ENCODE measurements at places on chromosomes 5 and 9.

- DNase-seq: no peak
These were observed 153.3 kb downstream of the CDH10 start for GRCh38 chr5:24491490-24491889.

GRCh38 chr9:111663301-111663823 lies 2.0 kb downstream of the GNG10 start:
- no peak for DNase-seq

DNA sequence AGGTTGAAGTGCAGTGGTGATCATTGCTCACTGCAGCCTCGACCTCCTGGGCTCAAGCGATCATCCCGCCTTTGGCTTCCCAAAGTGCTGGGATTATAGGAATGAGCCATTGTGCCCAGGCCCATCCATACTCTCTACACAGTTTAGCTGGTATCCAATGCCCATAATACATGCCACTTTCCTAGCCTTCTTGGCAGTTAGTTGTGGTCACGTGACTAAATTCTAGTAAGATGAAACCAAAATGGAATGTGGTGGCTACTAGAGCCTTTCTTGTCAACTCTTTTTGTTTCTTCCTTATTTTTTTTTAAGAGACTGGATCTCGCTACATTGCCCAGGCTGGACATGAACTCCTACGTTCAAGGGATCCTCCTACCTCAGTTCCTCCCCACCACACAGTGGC lies 15.3 kb upstream of the KIF27 start:
- DNase-seq: no peak

GRCh38 chr5:6410421-6410820 lies 32.1 kb upstream of the MED10 start:
- no peak for DNase-seq

- DNase-seq: no peak
These were observed 41.5 kb upstream of the MAP1B start for GRCh38 chr5:72065751-72066255.

- DNase-seq: no peak
These were observed 166.4 kb downstream of the PRR16 start for GRCh38 chr5:120630550-120630949.

DNA sequence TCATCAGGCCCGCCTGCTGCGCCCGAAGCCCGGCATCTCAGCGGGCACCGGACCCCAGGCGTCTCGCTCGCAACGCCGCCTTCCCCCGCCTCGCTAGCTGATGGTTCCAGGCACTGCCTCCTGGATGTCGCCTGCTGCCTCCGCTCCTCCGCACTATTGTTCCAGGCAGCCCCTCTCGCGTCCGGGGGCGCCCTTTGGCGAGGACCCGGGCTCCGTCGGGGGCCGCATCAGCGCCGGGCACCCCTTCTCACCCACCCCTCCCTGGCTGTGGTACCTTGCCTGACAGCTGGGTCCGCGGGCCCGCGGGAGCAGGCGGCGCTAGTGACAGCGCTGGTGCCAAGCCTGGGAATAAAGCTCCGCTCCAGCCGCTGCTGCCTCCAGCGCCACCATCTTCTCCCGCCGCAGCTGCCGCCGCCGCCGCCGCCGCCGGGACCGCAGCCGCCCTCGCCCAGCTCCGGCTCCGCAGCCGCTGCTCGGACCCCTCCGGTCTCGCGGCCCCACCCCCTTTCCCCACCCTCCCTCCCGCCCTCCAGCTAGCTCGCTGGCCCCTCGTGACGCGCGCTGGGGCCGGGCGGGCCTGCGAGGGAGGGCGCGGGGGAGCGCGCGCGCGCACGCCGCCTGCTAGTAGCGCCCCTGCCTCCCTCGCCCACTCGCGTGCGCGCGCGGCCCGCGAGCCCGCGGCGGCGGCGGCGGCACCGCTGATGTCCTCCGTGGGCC lies at the start of gene APBA1:
Gene APBA1, minus strand, starts transcription at position 493 of the 717 bp plus-strand sequence.
- peak; percentile 53 for DNase-seq

GRCh38 chr5:97009212-97009898 lies 73.5 kb downstream of the LNPEP start:
- no peak for DNase-seq

DNA sequence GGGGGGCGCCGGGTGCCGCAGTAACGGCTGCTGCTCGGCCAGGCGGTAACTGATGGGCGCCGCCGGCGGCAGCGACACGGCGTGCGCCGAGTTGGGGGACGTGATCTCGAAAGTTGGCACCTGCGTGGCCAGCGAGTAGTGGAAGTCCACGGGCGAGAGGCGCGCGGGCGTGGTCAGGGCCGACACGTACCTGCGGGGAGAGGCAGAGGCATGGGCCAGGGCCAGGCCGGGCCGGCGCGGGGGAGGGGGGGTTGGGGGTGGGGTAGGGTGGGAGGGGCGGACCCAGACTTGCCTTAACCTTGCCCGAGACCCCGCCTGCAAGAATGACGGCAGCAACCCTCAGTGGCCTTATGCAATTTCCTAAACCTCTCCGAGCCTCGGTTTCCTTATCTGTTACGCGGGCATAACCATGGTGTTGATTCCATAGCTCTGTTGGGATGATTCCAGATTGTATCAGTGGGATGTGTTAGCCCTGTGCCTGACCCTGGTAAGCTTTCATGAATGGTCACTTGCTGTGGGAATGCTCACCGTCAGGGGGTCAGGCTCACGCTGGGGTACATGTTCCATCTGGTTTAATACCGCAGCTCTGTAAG lies 53.0 kb downstream of the PSD2 start:
- DNase-seq: peak; percentile 48

DNA sequence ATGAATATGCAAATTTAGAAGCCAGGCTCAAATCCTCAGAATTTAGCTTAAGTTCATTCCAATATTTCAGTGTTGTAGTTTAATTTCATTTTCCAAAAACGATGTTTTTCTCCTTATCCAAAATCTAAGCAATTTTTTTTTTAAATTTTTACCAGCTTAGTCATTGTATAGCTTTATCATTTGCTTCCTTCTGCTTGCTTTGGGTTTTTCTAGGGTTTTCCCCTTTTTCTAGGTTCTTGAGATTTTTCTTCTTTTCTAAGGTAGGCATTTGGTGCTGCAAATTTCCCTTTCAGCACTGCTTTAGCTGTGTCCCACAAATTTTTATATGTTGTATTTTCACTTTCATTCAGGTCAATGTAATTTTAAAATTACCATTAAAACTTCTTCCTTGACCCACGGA lies 34.4 kb upstream of the CCDC112 start:
- DNase-seq: no peak

- no peak for DNase-seq
These were observed 73.0 kb upstream of the MPDZ start for GRCh38 chr9:13352451-13352979.

DNA sequence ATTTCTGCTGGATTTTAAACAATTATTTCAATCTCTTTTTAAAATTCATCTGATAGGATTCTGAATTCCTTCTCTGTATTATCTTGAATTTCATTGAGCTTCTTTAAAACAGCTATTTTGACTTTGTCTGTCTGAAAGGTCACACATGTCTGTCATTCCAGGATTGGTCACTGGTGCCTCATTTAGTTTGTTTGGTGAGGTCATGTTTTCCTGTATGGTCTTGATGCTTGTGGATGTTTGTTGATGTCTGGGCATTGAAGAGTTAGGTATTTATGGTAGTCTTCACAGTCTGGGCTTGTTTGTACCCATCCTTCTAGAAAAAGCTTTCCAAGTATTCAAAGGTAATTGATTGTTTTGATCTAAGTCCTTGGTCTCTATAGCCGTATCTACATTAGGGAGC lies 39.1 kb downstream of the DENND4C start:
- no peak for DNase-seq

DNA sequence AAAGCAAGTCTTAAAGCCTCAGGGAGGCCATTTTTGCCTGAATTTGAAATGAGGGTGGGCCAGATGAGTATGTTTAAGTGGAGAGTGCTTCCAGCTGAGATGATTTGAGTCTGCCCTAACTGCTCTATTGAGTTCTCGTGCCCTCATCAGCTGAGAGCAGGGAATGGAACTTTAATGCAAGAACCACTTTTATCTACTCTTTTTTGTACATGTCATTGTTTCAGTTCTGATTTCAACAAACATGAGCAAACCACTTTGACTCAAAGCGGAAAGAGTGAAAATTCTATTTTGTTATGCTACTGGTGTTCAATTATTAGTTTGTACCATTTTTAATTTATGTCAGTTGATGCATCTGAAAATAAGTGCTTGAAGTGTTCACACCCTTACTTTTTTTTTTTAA lies 35.8 kb downstream of the DCAF10 start:
- DNase-seq: no peak

GRCh38 chr5:95668728-95669127 lies 14.1 kb downstream of the SPATA9 start:
- DNase-seq: no peak

DNA sequence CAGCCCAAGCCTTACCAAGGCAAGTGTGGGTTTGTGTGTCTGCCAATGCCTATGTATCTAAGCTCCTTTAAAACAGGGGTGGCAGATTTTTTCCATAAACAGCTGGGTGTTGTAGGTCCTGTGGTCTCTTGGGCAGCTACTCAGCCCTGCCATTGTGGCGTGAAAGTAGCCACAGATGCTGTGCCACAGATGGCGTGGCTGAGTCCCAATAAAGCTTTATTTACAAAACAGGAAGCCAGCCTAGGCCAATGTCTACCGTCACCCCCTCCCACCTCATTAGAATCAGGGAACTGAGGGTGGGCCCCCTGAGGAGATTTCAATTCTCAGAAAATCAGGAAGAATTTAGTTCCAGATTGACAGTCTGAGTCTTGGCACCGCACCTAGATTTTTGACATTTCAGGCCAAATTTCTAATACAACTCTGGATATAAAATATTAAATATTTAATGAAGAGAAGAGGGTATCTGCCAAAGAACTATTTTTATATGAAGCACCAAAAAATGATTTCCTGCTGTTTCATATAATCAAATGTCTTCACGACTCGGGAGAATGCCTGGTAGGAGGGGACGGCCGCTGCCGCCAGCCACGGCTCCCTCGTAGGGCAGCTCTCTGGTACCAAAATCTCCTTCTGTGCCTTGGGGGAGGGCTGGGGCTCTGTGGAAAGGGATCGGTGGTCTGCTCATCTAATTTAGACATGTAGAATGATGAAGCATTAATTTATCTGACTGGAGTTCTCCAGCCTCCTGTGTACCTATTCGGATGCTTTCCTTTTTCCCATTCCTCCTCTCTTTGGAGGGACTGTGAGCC lies 420.9 kb downstream of the IRX2 start:
- DNase-seq: no peak

DNA sequence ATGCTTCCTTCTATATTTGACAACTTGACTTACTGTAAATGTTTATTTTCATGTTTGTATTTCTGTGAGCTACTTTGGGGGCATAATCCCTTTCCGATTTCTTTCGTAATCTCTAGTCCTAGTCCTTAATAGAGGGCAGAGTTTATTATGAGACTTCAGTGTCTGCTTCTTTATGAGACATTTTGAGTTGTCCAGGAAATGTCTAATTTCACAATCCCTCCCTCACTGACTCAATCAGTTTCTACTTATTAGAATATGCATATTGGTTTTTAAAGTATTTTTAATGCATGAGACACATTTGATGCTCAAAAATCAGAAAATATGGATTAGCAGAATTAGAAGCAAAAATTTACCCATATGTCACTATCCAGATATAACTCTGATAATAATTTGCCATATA lies 160.9 kb downstream of the FOCAD start:
- no peak for DNase-seq

DNA sequence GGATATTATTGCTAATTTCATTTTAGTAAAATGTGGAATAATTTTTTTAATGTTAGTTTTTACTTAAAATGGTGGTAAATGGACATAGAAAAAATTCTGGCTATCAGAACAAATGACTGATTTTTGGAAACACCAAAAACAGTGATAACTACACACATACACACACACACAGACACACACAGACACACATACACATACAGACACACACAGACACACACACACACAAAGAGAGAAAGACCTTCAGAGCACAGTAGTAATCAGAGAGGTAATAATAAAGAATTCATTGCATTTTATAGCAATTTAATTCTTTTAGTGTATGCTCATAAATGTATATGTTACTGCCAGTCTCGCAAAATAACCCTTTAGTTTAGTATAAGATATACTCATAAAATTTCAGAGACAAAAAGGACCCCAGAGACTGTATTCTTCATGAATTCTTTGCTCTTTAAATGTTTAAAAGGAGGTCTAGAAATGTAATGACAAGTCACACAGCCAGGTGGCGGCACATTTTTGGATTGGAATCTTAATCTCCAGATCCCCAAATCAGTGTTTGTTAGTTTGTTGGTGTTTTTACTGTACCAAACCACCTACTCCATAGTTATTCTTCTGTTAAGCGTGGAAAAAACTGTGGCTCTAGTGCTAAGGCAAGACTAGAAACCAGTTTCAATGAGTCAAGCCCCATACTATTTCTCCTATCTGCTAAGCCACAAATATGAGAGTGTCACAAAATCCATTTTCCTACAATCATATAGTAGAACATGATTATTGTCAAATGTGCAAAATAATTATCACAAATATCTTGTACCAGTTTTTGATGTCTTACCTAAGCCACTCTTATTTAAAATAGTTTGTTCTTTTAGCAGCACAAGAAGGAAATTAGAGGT lies 109.9 kb downstream of the EDIL3 start:
- DNase-seq: no peak

DNA sequence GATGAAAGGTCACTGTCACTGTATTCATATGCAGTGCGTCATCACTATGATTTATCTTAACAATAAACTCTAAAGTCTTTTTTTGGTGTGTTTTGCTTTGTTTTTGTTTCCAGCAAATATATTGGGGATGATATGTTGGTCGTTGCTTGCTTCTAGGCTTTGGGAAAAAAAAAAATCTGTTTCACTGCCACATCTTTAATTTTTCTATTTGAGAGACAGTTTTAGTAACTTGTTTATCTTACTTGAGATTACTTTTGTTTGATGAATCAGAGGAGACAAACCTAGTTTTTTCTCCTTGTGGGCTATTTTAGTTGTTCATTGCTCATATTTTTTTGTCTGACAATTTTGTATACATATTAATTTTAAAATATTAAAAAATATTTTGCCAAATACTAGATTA lies 19.4 kb downstream of the CWC27 start:
- no peak for DNase-seq

DNA sequence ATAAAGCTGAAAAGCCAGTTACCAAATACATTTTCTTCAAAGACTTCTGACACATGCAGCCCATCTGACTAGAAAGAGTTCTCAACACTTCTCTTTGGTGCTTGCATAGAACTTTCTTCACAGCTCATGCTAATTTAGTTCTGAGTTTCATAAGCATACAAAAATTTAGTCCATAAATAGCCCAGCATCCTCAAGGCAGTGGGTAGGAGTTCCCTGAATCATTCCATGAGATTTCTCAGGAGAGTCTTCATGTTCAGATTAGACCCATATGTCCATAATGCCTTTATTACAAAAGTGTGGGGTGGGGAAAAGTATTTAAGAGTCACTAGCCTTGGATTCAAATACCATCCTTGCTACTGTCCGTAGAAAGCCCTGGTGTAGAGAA lies 290.2 kb upstream of the RGMB start:
- DNase-seq: no peak

DNA sequence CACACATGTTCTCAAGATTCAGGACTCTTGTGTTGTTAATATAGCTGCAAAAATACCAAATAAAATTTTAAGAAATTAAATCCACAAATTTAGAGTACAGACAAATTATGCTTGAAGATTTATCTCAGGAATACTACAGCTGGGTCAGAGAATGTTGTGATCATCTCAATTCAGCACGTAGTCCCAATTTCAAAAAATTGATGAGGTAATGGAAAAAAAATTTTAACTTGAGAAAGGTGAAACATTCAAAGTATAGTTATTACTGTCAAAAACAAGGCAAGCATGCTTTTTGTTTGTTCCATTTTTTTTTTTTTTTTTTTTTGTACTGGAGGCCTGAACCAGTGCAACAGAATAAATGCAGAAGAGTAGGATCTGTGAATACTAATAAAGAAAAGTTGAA lies 29.4 kb downstream of the ICE1 start:
- no peak for DNase-seq

GRCh38 chr9:8655071-8655470 lies 855.5 kb upstream of the DMAC1 start:
- no peak for DNase-seq

Data from CD4-positive, alpha-beta T cell treated with Interleukin-1 beta for 1 hour (primary cell).